ENCODE measurements at places on chromosomes 13 and 19.

DNA sequence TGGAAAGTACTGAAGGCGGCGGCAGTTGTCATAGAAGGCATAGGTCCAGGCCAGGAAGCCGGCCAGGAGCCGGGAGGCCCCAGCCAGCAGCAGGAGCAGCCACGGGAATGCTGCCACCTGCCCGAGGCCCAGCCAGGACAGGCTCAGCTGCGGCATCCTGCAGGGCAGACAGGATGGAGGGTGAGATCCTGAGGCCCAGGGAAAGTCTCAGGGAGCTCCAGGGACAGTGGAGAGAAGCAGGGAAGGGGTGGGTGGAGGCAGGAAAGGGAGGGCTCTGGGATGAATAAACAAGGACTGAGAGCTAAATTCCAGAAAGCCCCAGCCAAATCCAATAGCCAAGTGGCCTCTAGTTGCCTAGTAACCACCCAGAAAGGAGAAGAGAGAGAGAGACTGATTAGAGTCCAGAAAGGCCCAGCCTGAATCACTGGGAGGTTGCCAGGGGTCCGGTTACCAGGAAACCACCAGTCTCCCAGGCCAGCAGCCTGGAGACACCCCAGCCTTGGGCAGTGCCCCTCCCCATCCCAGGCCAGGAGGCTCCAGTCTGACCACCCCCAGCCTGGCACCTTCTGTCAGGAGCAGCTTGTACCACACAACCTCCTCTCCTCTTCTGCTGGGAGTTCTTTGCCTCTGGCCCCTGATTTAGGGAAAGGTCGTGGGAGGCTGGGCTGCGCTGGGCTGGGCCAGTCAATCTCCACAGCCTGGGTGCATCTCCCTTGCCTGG is 7.5 kb upstream of the OR10H5 start:
- peak; percentile 79 for DNase-seq

- DNase-seq, result no peak
These were observed 155.2 kb upstream of the IPO5 start for GRCh38 chr13:97798171-97798821.

GRCh38 chr19:17329366-17330261 is 5.0 kb downstream of the ANO8 start:
- no peak for DNase-seq

DNA sequence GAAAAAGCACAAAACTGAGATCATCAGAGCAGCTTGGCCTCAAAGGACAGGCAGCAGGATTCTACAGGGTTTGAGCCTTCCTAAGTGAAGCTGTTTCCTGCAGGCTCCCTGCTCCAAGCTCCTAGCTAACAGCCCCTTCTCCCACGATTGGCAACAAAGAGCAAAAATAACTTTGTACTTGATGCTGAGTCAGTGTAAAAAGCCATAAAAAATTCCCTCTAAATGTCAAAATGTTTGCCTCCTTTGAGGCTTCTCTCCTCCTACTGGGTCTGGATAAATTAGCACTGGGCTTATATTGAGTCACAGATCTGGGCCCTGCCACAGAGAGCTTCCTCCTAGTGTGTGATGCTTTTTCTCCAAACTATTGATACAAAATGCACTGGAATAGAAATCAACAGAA is 153.3 kb downstream of the TNFRSF19 start:
- DNase-seq, result no peak

- no peak for DNase-seq
These were observed 201.8 kb downstream of the LHFPL6 start for GRCh38 chr13:39401046-39401705.

DNA sequence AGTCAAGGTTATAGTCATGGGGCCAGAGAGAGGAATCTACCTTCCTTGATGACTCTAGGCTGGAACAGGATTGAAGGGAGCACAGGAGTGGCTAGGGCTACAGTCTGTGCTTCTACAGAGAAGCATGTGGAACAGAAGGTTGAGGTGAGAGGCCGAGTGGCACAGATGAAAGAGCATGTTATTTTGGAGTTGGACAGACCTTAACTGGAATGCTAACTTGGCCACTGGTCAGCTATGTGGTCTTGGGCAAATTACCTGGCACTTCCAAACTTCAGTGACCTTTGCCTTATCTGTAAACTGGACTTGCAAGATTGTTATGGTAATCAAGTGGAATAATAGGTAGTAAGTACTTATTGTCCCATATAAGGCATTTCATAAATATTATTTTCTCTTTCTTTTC is 252.7 kb downstream of the KCNRG start:
- DNase-seq, result no peak

DNA sequence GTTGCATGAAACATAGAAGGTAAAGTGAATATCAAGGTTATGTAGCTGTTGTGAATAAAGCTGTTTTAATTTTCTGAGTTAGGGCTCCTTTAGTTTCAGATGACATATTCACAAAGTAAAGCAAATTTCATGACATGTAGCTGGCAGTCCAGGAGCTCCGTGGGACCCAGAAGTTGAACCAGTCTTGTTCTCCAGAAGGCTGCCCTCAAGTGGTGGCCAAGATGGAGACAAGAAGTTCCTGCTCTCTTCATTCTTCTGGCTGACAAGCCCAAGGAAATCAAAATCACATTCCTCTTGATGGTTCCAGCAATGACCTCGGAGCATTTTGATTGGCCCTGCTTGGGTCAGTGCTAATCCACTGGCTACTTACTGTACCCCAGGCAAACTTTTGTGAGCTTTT is 128.7 kb downstream of the LIG4 start:
- DNase-seq, result no peak

DNA sequence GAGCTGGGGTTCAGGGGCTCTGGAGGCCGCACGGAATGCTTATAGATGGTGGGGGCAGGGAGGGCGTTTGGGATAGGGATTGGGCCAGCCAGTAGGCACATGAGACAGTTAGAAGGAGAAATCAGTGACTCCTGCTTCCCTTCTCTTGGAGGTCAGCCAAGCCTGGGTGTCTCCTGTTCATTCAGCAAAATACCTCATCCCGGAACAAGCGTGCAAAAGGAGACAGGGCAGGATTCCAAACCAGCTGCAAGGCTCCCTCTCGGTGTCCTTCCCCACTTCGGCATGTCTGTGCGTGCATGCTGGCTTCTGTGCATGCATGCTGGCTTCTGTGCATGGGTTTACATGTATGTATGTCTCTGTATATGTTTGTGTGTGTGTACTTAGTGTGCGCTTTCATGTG is 37.3 kb upstream of the PEPD start:
- peak; percentile 16 for DNase-seq

DNA sequence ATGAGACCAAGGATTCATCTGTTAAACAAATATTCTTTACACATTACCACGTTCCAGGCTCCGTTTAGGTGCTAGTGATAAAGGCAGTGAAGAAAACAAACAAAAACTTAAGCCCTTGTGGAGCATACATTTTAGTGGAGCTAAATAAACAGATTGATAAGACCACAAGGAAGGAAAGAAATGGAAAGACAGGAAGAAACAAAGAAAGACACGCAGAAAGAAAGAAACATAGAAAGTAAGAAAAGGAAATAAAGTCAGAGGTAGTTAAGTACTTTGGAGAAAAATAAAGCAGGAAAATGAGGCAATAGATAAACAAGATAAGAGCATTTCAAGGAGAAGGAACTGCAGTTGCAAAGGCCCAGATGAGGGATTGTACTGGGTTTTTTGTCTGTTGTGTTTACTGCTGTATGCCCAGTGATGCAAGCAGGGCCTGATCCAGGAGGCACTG is 998 bp downstream of the NFKBIB start:
- no peak for DNase-seq

GRCh38 chr13:112132142-112132541 is 65.2 kb downstream of the SOX1 start:
- DNase-seq, result peak; percentile 73

GRCh38 chr19:17524651-17525050 is 13.2 kb downstream of the PGLS start:
- DNase-seq, result no peak

DNA sequence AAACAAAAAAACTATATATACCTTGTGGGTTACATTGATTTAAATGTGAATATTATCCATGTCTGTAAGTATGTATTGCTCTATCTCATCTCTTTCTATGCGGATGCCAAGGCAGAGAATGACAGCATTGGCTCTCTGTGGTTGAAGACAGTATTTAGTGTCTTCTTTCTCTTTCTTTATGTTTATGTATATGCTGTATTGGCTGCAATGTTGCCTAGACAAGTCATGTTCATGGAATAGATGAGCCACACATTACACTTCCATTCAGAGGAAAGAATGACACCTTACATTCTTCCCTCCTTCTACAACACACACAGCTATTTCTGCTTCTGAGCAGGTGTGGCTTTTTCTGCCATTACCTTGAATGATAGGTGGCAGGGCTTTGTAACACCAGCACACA is 639.4 kb upstream of the MIR17HG start:
- DNase-seq, result no peak

GRCh38 chr19:9827289-9828238 is at the start of gene UBL5:
TSS of gene UBL5 (plus strand) at chr19:9827918. CDS start at chr19:9828338, 420 bp downstream.
- DNase-seq, result peak; percentile 84

- DNase-seq, result no peak
These were observed 10.8 kb upstream of the ZNF799 start for GRCh38 chr19:12411893-12412292.

DNA sequence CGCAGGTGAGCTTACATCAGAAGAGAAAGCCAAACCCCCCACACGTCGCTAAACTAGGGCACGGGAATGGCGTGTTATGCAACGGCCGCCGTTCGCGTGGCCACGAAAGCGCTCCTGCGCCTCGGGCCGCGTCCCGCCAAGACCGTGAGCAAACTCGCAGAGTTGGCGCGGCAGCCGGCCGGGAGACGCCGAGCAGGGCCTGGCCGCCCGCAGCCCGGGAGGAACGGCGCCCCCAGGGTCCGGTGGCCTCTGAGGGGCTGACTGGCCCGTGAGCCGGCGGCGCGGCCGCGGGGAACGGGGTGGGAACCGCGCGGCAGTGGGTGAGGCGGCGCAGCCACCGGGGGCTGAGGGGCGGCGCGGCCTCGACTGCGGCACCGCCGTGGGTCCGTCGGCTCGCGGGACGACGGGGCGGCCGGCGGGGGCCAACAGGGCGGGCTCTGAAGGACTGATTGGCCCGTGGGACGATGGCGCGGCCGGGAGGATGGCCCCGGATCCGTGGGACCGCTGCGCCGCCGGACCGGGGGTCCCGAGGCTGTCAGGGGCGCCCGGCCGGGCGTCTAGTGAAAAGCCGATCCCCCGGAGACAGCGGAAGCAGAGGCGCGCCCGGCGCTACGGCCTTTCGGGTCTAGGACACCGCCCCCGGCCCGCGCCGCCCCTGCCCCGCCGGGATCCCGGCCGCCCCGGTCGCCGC is 903 bp downstream of the LATS2 start:
- DNase-seq, result no peak

DNA sequence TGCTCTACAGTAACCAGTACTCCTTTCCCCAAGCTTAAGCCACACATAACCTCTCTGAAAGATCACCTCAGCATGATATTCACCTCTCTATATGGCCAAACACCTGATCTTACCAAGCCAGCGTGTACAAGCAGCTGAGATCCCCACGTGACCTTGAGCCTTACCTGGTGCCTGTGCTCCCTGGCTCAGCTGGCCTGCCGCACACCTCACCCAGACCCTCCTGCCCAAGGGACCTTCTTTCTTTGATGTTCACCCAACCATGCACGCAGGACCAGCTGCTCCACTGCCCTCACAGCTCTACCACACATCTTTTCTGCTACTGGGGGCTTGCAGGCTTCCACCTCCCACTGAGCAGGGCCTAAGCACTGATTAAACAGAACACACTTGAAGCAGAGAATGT is 9.0 kb downstream of the DHRS12 start:
- DNase-seq, result no peak

DNA sequence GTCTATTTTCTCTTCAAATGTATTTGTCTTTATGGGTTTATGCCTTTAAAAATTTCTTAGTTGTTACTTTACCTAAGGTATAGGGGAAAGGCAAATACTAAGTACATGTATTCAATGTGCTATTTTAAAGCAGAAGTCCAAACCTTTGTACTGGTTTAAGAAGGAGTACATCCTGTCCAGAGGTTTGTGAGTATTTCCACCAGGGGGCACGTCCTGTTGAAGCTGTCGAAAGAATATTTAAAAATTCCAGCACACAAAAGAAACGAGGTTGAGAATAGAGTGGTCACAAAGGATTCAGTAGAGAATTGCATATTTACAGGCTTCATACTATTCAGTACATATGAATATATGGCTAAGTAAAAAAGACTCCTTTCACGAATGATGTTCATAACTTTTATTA is 59.8 kb downstream of the URI1 start:
- DNase-seq, result no peak

DNA sequence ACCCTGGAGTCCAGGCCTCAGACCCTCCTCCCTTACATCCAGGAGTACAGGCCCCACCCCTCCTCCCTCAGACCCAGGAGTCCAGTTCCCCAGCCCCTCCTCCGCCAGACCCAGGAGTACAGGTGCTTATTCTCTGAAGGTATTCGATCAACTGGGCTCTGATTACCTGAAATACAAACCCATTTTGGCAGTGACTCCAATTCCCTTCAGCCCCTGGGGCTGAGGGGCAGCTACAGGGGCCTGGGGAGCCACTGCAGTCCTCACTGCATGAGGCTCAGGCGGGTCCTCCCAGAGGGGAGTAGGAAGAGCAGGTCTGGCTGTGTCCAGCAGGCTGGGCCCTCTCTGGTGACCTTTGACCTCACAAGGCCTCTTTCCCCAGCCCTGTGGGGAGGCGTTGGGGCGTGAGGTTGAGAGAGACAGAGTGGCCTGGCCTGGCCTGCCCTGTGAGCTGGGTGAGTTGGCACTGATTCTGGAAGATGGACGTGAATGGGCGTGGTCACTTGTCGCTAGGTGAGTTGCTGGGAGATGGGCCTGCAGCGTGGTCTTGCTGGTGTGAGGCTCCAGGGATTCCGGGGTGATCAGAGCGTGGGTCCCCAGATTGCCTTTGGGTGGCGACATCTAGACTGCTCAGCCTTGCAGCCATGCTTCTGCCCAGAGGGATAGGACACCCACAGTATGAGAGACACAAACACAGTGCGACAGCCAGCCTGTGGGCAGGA is 3.1 kb downstream of the BCAT2 start:
- no peak for DNase-seq

DNA sequence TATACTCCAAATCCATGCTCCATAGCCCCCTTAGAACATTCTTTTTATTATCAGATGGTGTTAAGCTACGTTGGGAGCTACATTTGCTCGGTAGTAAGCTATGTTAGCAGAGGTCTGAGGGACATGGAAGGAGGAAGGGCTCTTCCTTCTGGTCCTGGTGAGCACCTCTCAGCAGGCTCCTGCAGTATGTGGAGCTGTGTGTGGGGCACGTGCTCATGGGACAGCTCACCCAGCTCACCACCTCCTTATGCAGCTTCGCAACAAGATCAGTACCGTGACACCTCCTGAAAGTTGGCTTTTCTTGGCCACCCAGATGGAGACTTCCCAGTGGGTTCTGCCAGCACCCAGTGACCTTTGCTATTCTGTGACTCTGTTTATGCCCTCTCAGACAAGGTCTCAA is 400.5 kb upstream of the SLC10A2 start:
- no peak for DNase-seq

DNA sequence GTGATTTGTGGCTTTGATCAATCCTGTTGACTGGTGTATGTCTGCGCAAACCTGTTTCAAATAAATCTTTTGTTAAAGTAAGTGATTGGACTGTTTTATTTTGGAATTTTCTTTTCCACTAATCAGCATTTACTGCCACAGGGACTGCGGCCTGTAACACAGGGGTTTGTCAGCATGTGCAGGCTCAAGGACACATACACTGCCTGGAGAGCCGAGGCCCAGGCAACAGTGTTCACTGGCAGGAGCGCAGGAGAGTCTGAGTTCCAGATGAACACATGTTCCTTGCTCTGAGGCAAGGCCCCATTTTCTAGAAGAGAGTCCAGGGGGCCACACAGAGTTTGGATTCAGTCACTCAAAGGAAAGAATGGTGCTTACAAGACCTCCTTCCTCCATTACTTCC is 26.0 kb downstream of the SHISA2 start:
- DNase-seq, result no peak
